ENCODE measurements at places on chromosomes 16 and 17.

DNA sequence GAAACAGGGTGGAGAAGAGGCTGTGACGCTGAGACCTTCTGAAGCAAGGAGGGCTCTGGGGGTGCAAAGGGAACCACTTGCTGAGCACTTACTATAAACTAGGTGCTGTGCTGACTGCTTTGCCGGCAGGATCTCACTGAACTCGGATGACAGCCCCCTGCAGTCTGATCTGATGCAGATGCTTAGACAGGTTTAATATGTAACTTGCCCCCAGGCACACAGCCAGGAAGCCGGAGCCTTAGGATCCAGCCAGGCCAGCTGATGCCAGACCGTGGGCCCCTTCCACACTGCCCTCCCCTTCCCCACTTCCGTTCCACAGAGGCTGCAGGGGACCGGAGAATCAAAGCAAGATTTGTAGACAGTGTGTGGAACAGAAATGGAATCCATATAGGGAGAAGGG is 23.1 kb downstream of the SPACA3 start:
- DNase-seq = no peak

DNA sequence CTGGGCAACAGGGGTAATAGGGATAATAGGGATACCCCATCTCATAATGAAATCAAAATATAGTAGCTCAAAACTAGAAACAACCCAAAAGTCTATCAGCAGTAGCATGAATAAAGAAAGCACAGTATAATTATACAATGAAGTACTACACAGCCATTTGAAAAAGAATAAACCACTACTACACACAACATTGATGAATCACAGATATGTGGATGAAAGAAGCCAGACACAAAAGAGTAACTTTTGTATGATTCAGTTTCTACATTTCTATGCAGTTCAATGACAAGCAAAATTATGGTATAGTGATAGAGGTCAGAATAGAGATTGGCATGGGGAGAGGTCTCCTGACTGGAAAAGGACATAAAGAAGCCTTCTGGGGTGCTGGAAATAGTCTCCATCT is 2.8 kb upstream of the HOXB13 start:
- DNase-seq = no peak

DNA sequence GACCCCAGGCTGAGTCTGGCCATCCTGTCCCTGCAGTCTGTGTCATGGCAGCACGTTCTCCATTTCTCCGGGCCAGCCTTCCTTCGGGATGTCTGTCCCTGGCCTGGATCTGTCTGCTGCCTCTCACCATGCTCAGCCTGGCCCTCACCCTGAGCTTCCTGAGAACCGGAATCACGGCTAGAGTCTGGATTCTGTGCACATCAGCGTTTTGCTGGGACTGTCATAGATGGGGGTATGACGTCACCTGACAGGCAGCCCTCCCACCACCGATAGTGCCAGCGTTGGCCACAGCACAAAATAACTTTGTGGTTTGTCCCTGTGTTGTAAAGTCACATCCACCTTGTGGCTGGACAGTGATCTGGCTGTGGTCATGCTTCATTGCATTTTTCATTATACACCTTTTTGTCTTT is 59.2 kb downstream of the B9D1 start:
- DNase-seq = no peak

DNA sequence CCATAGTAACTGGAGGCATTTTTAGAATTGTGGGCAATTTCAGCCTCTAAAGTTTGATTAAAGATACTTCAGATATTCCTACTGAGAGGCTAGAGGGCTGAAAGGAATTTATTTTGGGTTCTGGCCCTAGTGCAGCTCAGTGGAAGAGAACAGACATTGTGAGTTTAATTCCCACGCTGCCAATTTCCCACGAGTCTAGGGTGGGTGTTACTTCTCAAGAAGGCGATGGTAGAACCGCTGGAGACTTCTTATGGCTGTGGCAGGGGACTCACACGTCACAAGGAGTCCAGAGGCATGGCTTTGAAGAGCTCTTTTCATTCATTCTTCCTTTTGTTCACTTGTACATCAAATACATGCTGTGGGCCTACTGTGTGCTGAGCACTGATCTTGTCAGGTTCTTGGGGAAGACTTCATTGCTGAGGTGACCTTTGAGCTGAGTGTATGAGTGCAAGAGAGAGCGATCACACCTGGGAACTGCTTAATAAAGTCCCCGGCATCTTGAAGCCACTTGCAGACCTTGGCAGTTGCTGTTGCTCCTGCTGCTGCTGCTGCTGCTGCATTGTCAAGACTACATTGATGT is 111.7 kb downstream of the WWOX start:
- DNase-seq = no peak

DNA sequence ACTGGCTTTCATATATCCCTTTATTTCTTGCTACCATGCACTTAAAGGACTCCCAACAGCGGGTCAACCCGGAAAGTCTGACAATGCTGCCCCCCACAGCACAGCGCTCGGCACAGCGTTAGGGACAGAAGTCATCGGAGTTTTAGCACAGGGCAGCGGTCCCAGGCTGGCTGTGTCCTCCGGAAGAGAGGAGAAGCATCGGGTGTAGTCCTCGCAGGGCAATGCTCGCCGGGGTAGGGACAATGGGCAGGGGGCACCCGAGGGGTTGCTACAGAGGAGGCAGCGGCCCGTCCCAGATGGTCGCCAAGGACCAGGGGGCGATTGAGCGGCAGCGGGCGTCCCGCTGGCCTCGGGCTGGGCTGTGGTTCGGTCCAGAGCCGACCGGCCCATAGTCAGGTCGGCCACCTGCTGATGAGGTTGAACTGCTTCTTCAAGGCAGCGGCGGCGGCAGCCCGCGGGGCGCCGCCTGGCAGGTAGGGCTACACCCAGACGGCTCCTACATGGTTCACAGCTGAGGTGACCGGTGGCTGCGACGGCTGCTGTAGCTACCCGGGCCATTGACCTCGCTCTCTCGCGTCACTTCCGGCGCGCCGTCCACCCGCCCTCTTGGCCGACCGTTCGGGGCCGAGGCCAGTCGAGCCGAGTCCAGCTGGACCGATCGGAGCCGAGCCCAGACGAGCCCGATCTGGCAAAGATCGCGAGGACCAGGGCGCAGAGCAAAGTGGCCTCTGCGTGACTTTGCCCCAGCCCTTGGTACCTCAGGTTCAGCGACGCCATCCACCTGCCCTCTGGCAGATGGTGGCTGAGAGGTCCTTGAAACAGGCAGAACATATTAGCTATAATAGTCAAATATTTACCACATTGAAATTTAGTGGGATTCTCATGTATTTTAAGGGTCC is 4.7 kb upstream of the LCMT1 start:
- DNase-seq = peak; percentile 92

GRCh38 chr17:38550661-38551060 is 55.1 kb downstream of the SRCIN1 start:
- no peak for DNase-seq

GRCh38 chr16:67155295-67156142 is 4.2 kb downstream of the TRADD start:
- peak; percentile 95 for DNase-seq

- DNase-seq = no peak
Measured at GRCh38 chr16:76222087-76222486, 55.1 kb upstream of the CNTNAP4 start.

GRCh38 chr17:7294614-7295153 is at the start of gene YBX2:
YBX2 (minus strand) TSS chr17:7294639; CDS start chr17:7294500, 139 bp downstream.
- DNase-seq = peak; percentile 95

- peak; percentile 5 for DNase-seq
Measured at GRCh38 chr16:66895999-66896398, 15.7 kb downstream of the PDP2 start.

DNA sequence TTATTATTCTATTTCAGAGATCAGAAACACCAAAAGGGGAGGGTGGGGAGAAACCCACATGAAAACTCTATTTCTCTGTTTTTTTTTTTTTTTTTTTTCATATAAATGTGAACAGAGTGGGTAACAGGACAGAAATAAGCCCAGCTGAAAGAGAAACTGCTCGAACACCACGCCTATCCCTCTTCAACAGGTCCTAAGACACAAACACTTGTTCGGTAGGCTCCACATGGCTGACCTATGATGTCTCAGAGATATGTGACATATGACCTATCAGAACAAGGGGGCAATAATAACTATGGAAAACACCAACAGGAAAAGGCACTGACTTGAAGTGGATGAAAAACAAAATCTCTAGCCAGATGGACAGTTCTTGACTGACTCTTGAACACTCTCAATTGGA is 44.8 kb downstream of the PARN start:
- DNase-seq = no peak

DNA sequence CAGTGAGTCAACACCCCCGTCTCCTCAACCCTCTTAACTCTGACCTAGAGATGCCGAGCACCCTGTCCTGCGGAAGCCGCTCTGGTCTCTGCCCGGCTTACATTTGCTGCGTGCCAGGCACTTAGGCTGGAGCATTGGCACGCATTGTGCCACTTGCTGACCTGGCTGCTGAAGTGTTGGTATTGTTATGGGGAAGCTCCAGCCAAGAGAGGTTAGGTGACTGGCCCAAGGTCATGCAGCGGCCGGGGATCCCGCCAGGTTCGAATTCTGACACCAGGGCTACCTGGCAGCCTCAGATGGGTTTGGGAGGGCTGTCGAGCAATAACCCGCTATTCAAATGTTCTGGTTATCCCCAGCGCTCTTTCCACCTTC is 5.0 kb upstream of the HSD17B1 start:
- no peak for DNase-seq

- no peak for DNase-seq
Measured at GRCh38 chr17:10843811-10844210, 5.9 kb upstream of the PIRT start.

- no peak for DNase-seq
Measured at GRCh38 chr16:66677179-66677578, 19.4 kb downstream of the CMTM4 start.

DNA sequence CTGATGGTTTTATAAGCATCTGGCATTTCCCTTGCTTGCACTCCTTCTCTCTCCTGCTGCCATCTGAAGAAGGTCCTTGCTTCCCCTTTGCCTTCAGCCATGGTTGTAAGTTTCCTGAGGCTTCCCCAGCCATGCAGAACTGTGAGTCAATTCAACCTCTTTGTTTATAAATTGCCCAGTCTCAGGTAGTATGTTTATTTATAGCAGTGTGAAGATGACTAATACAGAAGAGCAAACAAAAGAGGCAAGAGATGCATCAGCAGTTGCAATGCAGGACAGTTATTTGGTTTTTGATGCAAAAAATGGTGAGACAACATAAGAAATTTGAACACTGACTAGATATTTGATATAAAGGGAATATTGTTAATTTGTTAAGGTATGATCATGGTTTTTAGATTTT is 16.8 kb downstream of the TMEM100 start:
- peak; percentile 12 for DNase-seq

- DNase-seq = no peak
Measured at GRCh38 chr17:65102788-65103187, 34.4 kb upstream of the RGS9 start.

GRCh38 chr17:74415608-74416396 is 16.1 kb upstream of the GPRC5C start:
- no peak for DNase-seq

DNA sequence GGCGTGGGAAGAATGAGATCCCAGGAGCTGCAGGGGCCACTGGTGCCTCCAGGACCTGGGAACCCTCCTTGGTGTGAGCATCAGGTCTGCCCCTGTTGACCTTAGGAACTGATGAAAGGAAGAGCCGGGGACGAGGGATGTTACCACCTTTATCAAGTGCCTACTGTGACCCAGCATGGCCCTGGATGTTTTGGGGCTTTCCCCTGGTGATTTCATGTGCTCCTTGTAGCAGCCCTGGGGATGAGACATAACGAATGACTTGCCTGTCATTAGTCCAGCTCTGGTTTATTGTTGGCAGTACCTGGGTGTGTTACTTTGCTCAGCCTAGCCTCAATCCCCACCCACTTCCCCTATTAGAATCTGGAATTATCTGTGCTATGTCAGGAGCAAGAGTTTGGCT is 39.9 kb downstream of the WSCD1 start:
- DNase-seq = peak; percentile 48

- DNase-seq = no peak
Measured at GRCh38 chr17:50372222-50372757, 694 bp downstream of the MRPL27 start.

DNA sequence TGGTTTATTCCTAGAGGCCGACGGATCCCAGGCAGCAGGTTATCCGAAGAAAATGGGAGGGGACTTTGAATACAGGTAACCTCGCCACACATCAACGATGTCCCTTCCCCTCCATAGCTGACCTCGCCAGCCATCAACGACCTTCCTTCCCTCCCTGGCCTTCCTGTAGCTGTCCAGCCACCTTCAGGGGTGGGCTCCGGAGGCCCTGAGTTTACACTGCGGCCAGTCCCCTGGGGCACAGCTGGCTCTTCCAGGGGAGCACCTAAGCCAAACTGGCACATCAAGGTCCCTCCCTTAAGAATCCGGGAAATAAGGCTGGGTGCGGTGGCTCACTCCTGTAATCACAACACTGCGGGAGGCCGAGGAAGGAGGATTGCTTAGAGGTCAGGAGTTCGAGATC is 10.1 kb upstream of the RPH3AL start:
- no peak for DNase-seq

- DNase-seq = no peak
Measured at GRCh38 chr17:38628441-38628840, 22.7 kb upstream of the SRCIN1 start.
